ENCODE measurements at places on chromosomes 16 and 17. TPM values are rescaled to one million over a fixed set of nuclear protein-coding genes. Genes with fewer than 3 reads are reported as not detected.

MAP3K14 gene
- polyA plus RNA-seq = 5.1 TPM

- no peak for DNase-seq
Measured at GRCh38 chr17:82230609-82231311, 1.9 kb downstream of the SLC16A3 start.

CIBAR2 gene
- polyA plus RNA-seq = 0.27 TPM

GRCh38 chr17:35082073-35082657, 18.7 kb upstream of the RFFL start:
- no peak for DNase-seq

- DNase-seq = no peak
Measured at GRCh38 chr17:65952586-65952985, 239.3 kb downstream of the CEP112 start.

DNA sequence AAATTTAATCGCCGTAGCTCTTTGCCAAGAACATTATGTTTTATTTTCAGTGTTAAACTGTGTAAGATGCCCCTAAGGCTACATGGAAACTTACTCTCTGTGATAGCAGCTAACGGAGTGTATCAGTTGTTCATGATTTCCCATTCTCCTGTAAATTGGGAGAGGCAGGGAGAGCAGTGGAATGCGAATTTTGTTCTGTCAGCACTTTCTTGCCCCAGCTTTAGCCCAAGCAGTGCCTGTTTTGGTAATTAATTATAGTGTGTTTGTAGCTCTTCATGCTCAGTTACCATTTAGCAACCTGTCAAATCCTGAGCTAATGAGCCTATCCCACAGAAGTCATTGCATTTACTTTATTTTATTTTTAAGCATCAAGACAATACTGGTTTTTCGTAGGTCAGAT, 475.1 kb upstream of the RBFOX1 start:
- DNase-seq = no peak

CES4A gene
- polyA plus RNA-seq = 12.4 TPM

HS3ST4 gene
- polyA plus RNA-seq = 0.88 TPM
